Activated CD4-positive, alpha-beta T cell treated with anti-CD3 and anti-CD28 coated beads, Interleukin-2, amount 50 U/mL, for 1 hour (primary cell): ENCODE measurements at places on chromosomes 2 and 18.
A peak's percentile ranks its signal among the peaks of the same experiment; 100 is the strongest.

DNA sequence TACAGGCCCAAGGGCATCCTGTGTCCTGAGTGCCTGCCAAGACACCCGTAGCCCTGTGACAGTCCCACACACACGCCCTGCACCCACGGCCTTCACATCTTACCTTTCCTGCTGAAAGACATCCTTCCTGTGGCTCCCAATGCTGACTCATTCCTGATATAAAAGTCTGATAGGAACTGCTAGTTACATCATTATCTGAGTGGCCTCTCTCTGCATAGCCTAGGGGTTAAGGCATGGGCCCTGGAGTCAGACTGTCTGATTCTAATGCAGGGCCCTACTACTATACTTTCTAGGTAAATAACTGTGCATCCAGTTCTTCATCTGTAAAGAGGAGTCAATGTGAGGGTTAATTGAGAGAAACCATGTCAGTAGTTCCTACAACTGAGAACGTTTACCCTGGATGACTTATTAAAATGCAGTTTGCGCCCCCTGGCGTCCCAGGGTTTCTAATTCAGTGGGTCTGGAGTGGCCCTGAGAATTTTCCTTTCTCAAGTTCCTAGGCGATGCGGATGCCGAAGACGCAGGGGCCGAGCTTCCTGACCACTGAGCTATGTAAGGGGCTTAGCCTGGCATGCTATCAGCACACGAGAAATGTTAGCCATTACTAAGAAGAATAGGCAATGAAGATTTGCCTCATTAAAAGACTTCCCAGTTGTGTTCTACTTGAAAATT lies 6.0 kb upstream of the GPR45 start:
- peak; percentile 55 for DNase-seq

- no peak for DNase-seq
Measured at GRCh38 chr2:12457831-12458230, 258.9 kb upstream of the TRIB2 start.

GRCh38 chr2:92073036-92073814 lies 2798.0 kb upstream of the TEKT4 start:
- no peak for DNase-seq

DNA sequence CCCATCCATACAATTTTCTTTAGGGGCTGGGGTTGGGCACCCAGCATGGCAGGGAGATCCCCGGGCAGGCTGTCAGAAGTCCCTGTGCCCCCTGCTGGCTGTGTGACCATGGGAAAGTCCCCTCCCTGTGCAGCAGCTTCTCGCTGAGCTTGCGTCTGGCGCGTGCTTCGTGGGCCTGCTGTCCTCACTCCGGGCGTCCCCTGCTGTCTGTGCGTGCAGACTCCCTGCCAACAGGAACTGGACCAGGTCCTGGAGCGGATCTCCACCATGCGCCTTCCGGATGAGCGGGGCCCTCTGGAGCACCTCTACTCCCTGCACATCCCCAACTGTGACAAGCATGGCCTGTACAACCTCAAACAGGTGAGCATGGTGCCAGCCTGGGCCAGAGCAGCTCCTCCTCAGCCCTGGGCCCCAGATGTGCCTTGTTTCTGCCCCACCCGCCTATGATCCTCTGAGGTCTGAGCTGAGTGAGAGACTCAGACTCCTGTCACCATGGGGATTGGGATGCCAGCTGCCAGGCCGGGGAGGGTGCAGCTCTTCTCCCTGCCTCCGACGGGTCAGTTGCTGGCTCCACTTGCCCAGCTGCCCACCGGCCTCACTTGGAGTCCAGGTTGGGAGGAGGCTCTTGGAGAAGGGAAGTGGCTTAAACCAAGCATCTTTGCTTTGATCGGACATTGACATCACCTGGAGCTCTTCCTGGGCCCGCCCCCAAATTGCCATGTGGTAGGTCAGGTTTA lies 28.6 kb downstream of the IGFBP2 start:
- DNase-seq = no peak

DNA sequence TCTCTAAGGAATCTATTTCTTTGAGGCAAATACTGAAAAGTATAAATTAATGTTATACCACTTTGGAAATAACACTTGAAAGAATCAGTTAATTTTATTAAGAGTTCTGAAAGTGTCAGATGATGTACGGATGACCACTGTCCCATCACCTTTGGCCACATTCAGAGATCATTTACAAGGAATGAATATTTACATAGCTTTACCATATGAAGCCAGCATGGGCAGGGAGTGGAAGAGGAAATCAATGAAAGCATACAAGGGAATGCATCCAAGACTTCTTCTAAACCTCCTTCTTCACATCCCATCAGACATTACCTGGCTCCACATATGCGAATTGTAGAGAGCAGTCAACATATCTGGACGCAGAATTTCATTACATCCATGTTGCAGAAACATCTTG lies 123.4 kb downstream of the RIF1 start:
- no peak for DNase-seq

DNA sequence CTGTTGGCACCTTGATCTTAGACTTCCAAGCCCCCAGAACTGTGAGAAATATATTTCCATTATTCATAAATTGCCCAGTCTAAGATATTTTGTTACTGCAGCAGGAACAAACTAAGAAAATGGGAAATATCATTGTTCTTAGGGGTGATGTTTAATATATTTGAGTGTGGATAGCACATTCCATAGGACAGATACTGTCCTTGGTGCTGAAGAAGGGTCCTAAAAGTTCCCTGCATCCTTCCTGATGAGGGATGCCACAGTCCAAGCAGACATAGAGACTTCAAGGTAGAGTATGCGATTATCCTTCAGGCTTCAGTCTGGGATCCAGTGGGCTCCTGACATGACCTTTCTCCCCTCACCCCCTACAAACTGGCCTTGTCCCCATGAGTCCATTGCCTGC lies 689.0 kb downstream of the TDRD15 start:
- DNase-seq = no peak

- DNase-seq = no peak
Measured at GRCh38 chr2:17818235-17818815, 2.1 kb downstream of the MSGN1 start.

GRCh38 chr2:106523976-106524665 lies 37.0 kb downstream of the CD8B2 start:
- no peak for DNase-seq

GRCh38 chr2:163640542-163641193 lies 95.1 kb downstream of the FIGN start:
- no peak for DNase-seq

- DNase-seq = peak; percentile 18
Measured at GRCh38 chr2:216519154-216519762, 20.6 kb downstream of the RPL37A start.
